ENCODE measurements at places on chromosomes 7 and 10. TPM values are rescaled to one million over a fixed set of nuclear protein-coding genes. Genes with fewer than 3 reads are reported as not detected.
A peak's percentile ranks its signal among the peaks of the same experiment; 100 is the strongest.

Gene RAPGEF5
- total RNA-seq, result 0.33 TPM

DNA sequence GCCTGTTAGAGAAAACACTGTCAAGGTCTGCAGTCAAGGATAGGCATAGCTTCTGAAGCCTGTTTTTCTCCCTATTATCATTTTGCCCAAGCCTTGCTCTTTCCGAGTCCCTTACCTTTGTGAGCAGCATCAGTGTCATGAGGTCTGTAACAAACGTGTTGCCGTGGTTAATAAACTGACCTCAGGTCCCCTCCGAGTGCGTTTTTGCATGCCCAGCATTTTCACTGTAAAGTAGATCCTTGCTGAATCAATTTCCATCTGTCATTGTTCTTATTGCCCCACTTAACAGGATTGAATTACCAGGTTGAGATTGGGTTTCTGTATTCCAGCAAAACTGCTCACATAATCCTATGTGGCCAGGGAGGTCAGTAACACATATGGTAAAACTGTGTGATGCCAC is 110.3 kb downstream of the ZNF248 start:
- no peak for DNase-seq

- DNase-seq, result no peak
Observed at GRCh38 chr7:114970732-114971131, 48.8 kb downstream of the MDFIC start.

Gene CALML5
- not detected for total RNA-seq

DNA sequence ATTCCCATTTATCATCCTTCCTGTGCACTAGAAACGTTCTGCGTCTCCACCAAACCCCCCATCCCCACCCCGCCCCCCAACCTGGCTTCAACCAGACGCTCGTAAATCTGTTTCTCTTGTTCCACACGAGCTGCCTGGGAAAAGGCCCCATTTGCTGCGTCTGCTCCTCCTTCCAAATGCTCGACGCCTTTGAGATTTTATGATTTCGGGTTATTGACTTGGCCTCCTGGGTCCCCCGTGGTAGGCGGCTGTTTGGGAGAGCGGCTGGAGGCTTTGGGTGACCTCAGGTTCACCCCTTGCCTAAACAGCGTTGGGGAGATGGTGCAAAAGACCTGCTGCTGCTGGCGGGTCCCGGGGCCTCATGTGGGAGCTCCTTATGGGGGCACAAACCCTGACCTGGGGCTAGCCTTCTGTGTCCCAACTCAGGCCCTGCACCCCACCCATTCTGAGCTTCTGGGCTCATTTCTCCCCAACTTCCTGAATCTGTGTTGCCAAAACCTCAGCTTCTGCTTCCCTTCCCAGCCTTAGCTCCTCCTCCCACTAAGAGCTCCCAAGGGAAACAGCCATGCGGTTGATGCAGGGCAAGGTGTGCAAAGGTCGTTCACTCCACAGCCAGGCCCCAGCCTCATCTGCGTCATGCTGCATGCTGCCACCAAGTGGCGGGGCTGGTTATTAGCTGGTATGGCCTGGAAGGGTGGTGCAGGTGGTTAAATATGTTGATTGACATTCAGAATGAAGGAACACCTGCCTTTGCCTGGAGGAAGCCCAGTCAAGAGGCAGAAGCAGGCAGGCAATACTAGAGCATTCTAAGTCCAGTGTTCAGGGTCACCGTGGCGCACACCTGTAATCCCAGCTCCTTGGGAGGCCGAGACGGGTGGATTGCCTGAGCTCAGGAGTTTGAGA is 49.1 kb upstream of the ELN start:
- DNase-seq, result no peak

GRCh38 chr10:91540733-91541132 is 92.1 kb downstream of the PPP1R3C start:
- DNase-seq, result no peak

DNA sequence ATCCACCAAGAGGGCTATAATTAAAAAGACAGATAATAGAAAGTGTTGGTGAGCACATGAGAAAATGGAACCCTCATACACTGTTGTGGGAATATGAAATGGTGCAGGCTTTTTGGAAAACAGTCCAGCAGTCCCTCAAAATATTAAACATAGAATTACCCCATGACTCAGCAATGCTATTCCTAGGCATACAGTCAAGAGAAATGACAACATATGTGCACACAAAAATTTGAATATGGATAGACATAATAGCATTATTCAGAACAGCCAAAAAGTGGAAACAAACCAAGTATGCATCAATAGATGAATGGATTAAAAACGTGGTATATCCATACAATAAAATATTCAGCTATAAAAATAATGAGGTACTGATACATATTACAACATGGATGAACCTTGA is 64.5 kb upstream of the GDF10 start:
- no peak for DNase-seq

DNA sequence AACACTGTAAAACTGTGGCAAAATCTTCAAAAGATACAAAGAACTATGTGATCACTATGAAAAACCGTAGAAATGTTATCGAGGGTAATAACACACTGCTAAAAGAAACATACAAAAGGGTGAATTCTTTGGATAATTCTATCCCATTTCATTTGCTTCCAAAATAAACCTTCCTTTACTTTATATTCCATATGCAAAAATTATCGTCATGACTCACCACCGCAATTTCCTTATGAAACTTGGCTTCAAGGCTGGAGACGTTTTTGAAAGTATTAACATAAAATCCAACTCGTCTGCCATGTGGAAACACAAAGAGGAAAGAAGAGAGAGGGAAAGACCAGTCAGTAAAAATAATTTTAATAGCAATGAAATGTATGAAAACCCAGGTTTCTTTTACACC is 165.2 kb downstream of the AMPH start:
- DNase-seq, result no peak

DNA sequence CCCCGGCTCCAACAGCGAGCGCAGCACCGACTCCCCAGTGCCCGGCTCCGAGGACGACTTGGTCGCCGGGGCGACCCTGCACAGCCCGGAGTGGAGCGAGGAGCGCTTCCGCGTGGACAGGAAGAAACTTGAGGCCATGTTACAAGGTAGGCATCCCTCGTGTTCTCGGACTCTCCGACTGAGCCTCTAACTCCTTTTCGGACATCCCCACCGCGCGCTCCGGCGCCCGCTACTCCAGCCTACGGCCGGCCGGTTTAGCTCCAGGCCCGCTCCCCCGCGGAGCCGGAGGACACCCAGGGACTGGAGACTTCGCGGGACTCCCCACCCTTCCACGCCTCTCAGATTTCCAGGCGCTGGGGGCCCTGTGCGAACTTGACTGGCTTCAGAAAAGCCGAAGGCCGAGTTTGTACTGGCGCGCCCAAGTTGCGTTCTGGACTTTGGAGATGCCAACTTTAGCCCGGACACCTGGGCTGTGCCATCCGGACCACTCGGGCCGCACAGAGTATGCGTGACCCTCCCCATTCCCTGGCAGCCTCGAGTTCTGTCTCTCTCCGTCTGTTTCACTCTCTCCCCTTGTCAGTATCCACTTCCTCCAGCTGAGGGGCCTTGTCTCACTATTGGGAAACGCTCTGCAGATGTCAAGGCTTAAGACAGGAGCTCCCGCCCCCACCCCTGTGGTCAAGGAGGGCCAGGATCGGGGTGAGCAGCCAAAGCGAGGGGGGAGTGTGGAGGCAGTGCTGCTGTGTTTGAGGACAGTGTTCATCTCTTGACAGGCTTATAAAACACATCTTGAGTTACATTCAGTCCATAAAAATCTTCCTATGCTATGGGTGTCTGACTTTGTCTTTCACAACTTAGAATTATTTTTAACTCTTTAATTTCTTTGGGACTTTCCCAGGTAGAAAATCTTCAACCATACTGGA is 777 bp downstream of the BICC1 start:
- DNase-seq, result no peak

GRCh38 chr10:128092454-128092853 is 33.8 kb downstream of the MKI67 start:
- no peak for DNase-seq

DNA sequence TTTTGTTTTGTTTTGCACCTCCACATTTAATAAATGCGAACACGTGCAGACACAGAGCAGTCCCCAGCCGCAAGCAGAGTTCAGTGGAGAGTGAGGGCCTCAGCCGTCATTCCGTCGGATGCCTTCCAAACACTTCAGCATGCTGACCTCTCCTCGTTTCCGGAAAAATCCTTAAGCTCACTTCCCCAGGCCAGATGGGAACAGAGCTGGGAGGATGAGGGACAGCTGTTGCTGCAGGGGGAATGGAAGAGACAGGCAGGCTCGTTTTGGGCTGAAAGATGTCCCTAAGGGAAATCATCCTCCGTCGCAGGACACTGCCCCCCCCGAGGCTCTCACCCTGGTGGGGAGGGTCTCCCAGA is 17.2 kb upstream of the FGFR2 start:
- DNase-seq, result no peak

GRCh38 chr10:30554440-30554825 is 75.1 kb downstream of the LYZL2 start:
- DNase-seq, result no peak

Gene NAT16
- not detected for total RNA-seq

DNA sequence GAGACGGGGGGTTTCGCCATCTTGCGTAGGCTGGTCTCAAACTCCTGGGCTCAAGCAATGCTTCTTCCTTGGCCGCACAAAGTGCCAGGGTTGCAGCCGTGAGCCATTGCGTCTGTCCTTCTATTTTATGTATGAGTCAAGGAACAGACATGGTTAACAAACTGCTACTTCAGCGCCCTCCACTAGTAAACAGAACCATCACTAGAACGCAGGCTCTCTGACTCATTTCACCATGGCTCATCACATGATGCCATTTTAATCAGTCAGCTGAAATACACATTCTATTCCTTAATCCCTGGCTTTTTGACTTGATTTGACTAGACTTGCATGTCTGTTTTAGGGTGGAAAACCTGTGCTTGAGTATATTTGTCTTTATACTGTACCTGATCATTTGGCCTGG is 41.3 kb downstream of the CELF2 start:
- no peak for DNase-seq

DNA sequence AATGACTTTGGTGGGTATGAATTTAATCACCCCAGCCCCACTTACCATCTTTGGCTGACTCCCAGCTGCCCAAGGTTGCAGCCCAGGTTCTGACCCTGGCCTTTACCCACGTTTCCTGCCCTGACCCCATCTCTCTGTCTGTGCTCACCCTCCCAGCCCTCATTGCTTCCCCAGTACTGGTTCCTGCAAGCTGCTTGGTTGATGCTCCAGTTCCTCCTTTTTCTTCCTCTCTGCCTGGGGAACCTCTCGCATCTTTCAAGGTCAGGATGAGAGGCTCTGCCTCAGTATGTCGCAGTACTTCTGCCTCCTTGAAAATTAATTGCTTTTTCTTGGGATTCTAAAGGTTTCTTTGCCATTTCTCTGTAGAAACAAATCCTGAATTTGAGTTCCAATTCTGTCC is 263.8 kb upstream of the ZNF32 start:
- DNase-seq, result no peak

GRCh38 chr10:102876747-102877153 is 7.5 kb downstream of the AS3MT start:
- no peak for DNase-seq

GRCh38 chr10:86373828-86374227 is 7.2 kb upstream of the GRID1 start:
- DNase-seq, result no peak

DNA sequence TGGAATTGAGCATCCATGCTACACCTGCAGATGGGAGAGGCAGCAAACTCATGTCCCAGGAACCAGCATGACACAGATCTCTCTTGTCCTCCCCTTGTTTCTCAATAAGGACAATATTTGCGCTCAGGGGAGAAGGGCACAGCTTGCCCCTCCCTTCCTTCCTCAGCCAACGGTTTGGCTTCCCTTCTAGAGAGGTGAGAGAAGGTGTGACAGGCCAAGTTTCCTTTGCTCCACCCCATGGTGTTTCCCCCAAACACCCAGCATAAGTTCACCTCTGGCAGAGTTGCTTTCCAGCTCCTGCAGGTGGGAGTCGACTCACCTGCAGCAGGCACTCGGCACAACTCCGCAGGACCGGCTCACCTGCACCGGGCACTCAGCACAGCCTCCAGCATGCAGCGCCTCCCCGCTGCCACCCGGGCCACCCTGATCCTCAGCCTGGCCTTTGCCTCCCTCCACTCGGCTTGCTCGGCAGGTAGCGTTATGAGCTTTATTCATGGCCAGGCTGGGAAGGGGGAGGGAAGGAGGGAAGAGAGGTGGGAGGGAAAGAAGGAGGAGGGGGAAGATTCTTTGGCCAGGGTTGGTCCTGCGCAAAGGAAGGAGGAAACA is at the start of the genes ATP6V0A4 and TMEM213:
TSS of gene ATP6V0A4 (minus strand) at position 482 of the 606 bp plus-strand sequence. CDS start 26,949 bp downstream, outside the sequence.
TSS of gene TMEM213 (plus strand) at position 280 of the 606 bp plus-strand sequence. CDS start at position 391, 111 bp downstream.
- DNase-seq, result no peak

Gene USP54
- total RNA-seq, result 4.4 TPM

DNA sequence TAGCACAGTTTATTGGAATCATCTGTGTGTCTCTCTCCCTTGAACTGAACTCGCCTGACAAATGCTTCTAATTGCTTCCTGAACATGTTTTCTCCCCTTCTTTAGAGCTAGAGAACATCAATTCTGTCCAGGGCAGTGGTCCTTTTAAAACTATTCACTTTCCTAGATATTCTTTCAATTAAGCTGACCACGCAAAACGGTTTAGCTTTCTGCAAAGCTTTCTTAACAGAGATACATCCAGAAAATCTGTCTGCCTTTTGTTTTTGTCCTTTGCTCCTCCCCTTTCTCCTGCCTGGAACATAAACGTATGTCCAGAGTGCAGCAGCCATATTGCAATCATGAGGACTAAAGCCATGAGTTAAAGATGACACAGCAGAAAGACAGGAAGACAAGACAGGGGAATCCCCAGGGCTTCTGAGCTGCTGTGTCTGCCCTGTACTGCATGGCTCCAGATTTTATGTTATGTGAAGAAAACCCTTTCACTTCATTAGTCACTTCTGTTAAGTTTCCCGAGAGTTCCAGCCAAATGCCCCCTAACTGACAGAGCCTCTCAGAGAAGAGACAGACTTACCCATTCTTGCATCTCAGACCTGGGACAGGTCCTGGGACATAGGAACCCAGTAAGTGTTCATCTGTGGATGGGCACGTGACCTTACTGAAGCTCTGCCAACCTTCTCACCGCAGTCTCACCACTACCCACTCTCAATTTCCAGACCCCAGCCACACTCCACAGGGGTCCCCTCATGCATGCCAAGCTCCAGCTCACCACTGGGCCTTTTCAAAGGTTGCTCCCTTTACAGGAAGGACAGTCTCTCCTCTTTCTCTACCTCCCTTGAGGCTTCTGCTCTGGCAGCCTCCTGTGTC is 35.0 kb upstream of the CPXM2 start:
- no peak for DNase-seq

DNA sequence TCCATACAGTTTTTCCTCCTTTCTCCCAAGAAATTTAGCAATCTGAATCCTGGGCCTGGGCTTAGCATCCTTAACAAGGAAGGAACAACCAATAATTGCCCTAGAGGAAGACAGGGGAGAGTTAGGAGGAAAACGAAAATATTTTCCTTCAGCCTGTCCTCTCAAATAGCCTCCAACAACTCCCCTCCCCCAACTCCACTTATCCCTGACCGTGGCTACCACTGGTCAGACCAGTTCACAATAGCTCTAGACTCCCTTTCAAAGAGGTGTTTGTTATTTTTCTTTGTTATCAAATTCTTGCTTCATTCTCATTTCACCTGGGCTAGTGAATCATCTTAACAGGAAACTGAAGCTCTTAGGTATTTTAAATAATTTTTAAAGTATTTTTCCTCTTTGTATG is 114.1 kb downstream of the CPED1 start:
- no peak for DNase-seq

GRCh38 chr10:12381536-12382156 is 32.3 kb downstream of the CAMK1D start:
- no peak for DNase-seq

Gene PRLHR
- total RNA-seq, result not detected

Gene EN2
- not detected for total RNA-seq

GRCh38 chr10:102419269-102420180 is 940 bp upstream of the PSD start:
- peak; percentile 72 for DNase-seq

GRCh38 chr10:100562008-100562672 is 26.4 kb downstream of the HIF1AN start:
- DNase-seq, result peak; percentile 72
